ENCODE measurements at places on chromosomes 11 and 22.

DNA sequence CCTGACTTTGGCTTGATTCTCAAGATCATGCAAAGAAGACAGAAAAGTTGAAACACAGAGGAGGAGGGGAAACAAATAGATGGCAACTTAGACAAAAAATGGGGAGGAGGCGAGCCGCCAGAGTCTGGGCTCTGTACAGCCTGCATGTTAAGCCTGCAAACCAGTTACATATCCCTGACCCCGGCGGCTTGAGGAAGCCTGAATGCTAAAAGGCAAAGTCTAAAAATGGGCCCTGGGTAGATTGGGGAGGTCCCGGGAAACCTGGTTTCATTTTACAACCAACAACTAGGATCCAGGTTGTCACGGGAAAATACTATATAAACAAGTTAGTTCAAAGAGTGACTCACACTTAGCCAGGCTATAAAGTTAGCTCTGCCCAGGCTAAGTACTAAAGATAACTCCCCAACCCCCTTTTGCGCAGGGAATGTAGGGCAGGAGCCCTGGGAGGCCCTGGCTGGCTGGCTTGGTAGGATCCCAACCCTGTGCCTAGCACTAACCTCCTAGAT lies 18.8 kb upstream of the ZBTB16 start:
- DNase-seq, result no peak

DNA sequence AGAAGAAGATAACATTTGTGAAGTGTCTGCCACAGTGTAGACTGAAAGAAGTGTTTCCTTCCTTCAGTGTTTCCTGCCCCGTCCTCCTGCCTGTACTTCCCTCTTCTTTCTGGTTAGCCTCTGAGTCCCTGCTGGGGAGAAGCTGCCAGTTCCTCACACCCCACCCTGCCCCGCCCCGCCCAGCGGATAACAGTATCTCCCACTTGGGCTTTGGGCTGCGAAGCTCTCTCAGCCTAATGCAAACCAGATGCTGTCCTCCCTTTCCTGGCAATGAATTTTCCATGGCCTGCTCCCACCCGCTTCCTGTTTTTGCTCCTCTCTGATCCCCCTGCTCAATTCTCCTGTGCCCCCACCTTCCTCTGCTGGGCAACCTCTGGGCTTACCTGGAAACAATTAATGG lies 5.2 kb upstream of the RAB3IL1 start:
- DNase-seq, result no peak

DNA sequence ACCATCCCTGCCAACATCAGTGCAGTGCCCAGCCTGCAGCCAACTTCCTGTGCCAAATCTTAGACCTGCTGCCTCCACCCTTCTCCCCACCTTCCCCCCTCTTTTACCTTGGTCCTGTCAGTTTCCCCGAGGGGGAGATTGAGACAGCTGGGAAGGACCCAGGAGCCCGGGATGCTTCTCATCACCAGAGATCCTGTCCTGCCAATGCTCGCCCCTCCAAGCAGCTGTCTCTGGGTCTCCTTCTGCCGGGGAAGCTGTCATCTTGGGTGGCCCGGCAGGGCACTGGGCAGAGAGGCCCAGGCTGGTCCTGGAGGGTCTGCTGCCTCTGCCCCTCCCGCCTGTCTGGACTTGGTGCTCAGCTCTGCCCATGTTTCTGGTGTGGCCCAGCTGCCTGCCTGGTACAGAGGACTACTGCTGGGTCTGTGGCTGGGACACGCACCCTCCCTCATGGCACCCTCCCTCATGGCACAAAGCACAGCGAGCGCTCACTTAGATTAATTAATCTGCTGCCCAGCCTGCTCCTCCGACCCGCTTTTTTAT lies 60.4 kb upstream of the THY1 start:
- DNase-seq, result no peak

GRCh38 chr11:34830648-34831047 lies 85.5 kb downstream of the APIP start:
- no peak for DNase-seq

DNA sequence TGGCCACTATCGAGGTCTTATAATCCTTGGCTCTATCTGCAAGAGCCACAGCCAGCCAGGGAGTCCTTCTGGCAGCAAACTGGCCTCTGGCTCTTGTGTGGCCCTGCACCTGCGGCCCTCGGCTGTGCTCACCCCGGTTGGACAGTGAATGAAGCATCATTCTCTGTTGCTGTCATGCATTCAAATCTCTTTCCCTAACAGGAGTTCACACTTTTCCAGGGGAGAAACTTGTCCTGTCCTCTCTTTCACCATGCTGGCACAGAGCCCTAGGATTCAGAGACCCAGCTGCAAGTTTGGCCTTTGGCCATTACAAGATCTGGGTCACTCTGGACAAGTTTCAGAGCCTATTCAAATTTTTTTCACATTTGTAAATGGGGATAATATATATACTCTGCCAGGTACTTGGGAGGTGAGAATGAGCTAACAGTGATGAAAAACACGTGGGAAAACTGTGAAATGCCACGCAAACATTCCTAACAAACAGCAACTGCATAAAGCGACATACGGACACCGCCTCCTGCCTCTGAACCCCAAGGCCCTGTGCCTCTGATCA lies 34.2 kb downstream of the TMEM184B start:
- DNase-seq, result no peak

- no peak for DNase-seq
These were observed 1.7 kb downstream of the TRPT1 start for GRCh38 chr11:64224151-64224890.

GRCh38 chr11:79471071-79471844 lies 30.4 kb upstream of the TENM4 start:
- no peak for DNase-seq

GRCh38 chr22:38296372-38296771 lies 20.9 kb downstream of the CSNK1E start:
- no peak for DNase-seq

GRCh38 chr11:1197886-1198560 lies 24.8 kb upstream of the MUC5B start:
- no peak for DNase-seq

DNA sequence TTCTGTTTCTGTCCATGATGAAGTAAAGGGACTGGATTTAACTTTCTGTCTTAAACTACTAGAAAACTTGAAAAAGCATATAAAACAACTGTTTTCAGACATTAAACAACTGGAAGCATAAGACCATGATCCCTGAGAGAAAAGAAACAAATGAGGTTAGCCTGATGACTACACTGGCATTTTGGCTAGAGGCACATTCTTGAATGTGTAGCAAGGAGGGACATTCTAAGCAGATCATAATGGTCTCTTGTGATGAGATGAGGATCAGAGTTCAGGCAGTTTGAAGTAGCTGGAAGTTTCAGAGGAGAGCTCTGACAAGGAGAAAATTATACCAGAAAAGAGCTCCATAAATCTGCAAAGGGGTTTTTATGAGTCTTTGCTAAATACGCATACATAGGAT lies 75.4 kb downstream of the AASDHPPT start:
- no peak for DNase-seq

GRCh38 chr11:44255406-44256071 lies 54.4 kb downstream of the ALX4 start:
- no peak for DNase-seq

- no peak for DNase-seq
These were observed 2.1 kb upstream of the OR52D1 start for GRCh38 chr11:5486421-5486820.

DNA sequence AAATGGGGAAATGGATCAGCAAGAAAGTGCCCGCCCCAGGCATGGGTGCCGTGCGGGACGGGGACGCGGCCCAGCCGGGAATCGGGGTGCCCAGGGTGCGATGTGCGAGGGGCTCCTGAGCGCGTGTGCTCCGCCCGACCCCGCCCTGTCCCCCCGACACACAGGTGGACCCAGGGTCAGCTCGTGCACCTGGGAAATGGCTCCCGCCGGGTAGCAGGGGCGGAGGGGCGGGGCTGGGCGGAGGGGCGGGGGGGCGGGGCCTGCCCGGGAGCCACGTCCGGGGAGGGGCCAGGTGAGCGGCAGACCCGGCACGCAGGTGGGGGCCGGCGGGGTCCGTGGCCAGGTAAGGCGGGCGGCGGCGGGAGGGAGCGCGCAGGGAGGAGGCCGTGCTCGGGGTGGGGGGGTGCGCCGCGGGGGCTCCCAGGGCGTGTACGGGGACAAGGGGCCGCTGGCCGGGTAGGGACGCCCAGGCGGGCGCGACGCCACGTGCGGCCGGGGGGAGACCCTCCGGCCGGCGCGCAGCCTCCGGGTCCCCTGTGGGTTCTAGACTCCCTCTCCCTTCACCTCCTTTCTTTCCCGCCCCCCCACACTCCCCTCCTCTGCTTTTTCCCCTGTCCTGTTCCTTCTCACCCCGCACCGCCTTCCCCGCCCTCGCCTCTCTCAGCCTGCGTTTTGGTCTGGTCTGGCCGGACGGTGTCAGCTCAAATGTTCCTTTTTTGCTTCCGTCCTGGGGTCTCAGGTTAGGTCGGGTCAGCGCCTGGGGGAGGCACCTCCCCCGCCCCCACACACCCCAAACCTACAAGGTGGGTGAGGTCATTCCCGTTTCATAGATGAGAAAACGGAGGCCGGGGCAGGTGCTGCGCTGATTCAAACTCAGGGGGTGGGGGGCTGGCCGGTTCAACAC lies at the start of gene ARHGAP8:
TSS of gene ARHGAP8 (plus strand) at position 291 of the 904 bp plus-strand sequence. CDS start 33,953 bp downstream, outside the sequence.
- DNase-seq, result no peak

- DNase-seq, result no peak
These were observed 74.5 kb downstream of the MICAL3 start for GRCh38 chr22:17949642-17950473.

DNA sequence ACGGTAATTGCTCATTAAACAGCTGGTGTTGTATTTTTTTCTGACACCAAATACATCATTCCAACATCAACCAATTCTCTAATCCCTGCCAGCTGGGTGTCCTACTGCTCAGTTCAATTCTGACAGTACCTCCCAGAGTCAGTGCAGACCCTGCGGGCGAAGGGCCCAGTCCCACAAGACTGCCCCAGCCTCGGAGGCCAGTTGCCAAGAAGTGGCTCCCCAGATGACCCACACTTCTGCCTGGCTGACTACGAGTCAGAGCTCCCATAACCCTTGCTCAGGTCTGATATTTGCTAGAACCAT lies 147.2 kb downstream of the CTTN start:
- DNase-seq, result no peak

DNA sequence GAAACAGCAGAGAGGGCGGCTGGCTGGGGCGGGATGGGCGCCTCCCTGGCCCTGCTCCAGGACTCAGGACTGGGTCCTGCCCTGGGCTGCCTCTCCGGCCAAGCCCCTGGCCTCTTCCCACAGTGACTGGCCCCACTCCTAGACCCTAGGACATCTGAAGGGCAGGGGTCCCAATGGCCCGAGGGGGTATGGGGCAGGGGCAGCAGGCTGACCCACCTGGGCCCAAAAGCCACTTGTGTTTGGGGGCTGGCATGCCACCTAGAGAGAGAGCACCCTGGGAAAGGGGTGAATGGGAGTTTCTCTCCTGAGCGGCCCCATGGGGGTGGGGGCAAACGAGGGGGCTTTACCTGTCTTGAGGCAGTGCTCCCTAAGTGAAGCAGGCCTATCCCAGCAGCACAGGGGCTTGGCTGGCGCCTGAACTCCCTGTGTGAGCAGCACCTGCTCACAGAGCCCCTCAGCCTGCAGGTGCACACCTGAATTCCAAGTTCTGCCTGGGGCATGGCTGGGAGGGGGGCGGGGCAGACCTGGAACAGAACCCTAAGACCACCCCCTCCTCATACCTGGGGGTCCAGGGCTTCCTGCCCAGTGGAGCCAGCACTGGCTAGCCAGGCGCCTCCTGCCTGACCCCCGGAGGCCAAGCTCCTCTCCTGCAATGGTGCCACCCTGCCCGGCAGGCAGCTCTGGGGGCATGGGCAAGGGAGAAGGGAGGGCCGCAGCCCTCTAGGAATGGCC lies 16.9 kb downstream of the DUSP8 start:
- no peak for DNase-seq

- DNase-seq, result no peak
These were observed 2.8 kb upstream of the LARGE1 start for GRCh38 chr22:33923033-33923432.

DNA sequence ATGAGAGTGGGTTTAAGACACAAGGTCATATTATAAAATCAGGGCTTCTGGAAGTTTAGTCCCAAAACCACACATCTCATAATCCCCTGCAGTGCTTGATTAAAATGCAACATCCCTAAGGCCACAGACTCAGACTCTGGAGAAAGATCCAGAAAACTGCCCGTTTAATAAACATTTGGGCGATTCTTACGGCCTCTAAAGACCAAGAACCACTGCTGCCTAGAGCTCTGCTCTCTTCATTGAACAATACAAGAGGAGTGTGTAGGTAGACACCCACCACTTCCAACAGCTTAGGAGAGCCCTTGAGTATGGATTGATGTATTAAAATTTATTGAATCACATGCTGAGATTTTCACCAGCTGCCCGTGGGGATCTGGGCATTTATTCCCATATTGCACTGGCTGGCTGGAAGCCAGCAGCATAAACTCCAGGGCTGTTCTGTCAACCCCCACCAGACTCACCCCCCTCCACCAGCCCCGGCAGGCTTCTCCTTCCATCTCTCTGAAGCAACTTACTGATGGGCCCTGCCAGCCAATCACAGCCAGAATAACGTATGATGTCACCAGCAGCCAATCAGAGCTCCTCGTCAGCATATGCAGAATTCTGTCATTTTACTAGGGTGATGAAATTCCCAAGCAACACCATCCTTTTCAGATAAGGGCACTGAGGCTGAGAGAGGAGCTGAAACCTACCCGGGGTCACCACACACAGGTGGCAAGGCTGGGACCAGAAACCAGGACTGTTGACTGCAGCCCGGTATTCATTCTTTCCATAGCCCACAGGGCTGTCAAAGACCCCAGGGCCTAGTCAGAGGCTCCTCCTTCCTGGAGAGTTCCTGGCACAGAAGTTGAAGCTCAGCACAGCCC lies 749 bp upstream of the BEST1 start:
- no peak for DNase-seq
